ENCODE measurements at places on chromosomes 1 and 21. TPM values are rescaled to one million over a fixed set of nuclear protein-coding genes. Genes with fewer than 3 reads are reported as not detected.

The HUNK gene
- total RNA-seq = not detected

The ALX3 gene
- not detected for total RNA-seq

The SYPL2 gene
- not detected for total RNA-seq

The KRTAP21-2 gene
- not detected for total RNA-seq

GRCh38 chr1:1996207-1996651 is 7.4 kb downstream of the CFAP74 start:
- no peaks in the 10 kb centered on the region for H3K36me3 ChIP-seq
- peaks cover 5% of the 10 kb centered on the region for H3K4me1 ChIP-seq
- DNase-seq = no peak
- no peak overlapping the region for H3K4me3 ChIP-seq
- no peaks in the 10 kb centered on the region for H3K27me3 ChIP-seq

DNA sequence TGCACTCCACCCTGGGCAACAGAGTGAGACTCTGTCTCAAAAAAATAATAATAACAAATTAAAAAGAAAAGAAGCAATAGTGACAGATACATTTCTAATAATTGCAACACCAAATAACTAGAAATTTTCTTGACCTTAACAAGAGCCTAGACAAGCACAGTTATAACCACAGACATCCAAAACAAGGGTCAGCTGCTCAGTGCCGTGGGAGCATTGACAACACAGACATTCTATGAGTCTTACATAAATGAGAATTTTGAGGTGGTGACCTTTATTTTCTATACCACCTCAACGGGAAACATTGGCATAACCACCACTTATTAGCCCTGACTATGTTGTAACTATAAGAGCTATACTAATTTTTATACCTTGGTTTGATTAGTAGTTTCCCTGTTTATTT is 156.1 kb downstream of the NR5A2 start:
- no peak for DNase-seq
- no peaks in the 10 kb centered on the region for H3K36me3 ChIP-seq
- no peaks in the 10 kb centered on the region for H3K4me1 ChIP-seq
- H3K27me3 ChIP-seq = peaks cover 4% of the 10 kb centered on the region
- H3K27ac ChIP-seq = no peak overlapping the region

- H3K27me3 ChIP-seq = peaks cover 46% of the 10 kb centered on the region
- DNase-seq = peak; percentile 34
- H3K27ac ChIP-seq = no peak overlapping the region
- H3K4me1 ChIP-seq = peaks cover 75% of the 10 kb centered on the region
Observed at GRCh38 chr1:155080312-155081228, 1.9 kb downstream of the EFNA3 start.

- H3K4me3 ChIP-seq = no peak overlapping the region
- H3K36me3 ChIP-seq = no peaks in the 10 kb centered on the region
- H3K4me1 ChIP-seq = peaks cover 4% of the 10 kb centered on the region
- no peaks in the 10 kb centered on the region for H3K27me3 ChIP-seq
- H3K27ac ChIP-seq = no peak overlapping the region
Observed at GRCh38 chr1:116178837-116179236, 67.6 kb downstream of the MAB21L3 start.

- H3K27me3 ChIP-seq = no peaks in the 10 kb centered on the region
- no peak overlapping the region for H3K27ac ChIP-seq
- H3K4me3 ChIP-seq = no peak overlapping the region
- no peak for DNase-seq
Observed at GRCh38 chr1:39992234-39992633, 37.3 kb downstream of the MFSD2A start.

DNA sequence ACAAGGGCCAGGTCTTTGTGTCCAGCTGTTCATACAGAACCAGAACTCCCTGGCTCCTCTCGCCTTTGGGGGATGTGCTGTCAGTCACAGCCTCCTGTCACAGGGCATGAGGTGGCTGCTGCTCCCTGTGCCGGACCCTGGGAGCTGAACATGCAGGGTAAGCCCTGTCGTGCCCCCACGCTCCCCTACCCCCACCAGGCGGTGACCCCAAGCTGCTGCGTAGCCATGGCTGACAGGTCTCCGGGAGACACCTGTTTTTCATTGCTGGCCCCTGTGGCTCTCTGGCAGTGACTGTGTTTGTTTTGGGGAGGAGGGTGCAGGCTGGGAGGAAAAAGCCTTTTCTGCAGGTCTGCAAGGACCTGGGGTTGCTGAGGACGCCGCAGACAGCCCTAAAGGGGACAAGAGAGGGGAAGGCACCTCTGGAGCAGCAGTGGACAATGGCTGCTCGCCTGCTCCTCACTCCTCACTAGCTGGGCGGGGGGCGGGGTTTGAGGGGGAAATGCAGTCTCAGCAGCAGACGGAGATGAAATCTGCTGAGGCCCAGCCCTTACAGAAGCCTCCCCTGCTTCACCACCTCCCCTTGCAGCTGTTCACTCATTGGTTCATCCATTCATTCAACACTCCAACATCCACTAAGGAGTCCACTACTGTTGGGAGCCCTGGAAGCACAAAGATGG is 81.4 kb downstream of the TRABD2B start:
- H3K27me3 ChIP-seq = no peaks in the 10 kb centered on the region
- no peaks in the 10 kb centered on the region for H3K4me1 ChIP-seq
- no peak for DNase-seq
- H3K36me3 ChIP-seq = no peaks in the 10 kb centered on the region
- no peak overlapping the region for H3K27ac ChIP-seq
- H3K4me3 ChIP-seq = no peak overlapping the region

- H3K27ac ChIP-seq = no peak overlapping the region
- no peaks in the 10 kb centered on the region for H3K4me1 ChIP-seq
- no peak overlapping the region for H3K4me3 ChIP-seq
Observed at GRCh38 chr21:41210426-41211059, 42.6 kb downstream of the BACE2 start.

GRCh38 chr1:22592051-22592450 is 28.8 kb downstream of the EPHA8 start:
- H3K36me3 ChIP-seq = no peaks in the 10 kb centered on the region
- no peak overlapping the region for H3K27ac ChIP-seq
- no peaks in the 10 kb centered on the region for H3K4me1 ChIP-seq
- H3K4me3 ChIP-seq = no peak overlapping the region
- peaks cover 10% of the 10 kb centered on the region for H3K27me3 ChIP-seq

GRCh38 chr1:99193431-99193830 is 70.9 kb upstream of the PLPPR4 start:
- no peak overlapping the region for H3K4me3 ChIP-seq
- no peaks in the 10 kb centered on the region for H3K27me3 ChIP-seq
- no peak for DNase-seq
- no peaks in the 10 kb centered on the region for H3K36me3 ChIP-seq
- H3K27ac ChIP-seq = no peak overlapping the region

DNA sequence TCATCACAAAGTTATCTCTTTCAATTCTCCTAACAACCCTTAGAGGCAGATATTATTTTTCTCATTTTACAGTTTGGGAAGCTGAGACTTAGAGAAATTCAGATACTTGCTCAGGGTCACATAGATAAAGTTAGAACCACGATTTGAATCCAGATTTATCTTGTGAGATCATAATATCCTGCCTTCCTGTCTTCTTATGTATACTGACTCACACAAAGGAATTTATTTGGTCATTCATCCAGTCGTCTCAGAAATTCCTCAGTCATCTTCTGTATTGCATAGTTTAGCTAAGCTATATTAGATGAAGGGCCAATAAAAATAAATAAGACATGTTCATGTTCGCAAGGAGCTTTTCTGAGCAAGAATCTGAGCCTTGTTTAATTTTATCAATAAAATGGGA is 35.8 kb upstream of the RUNX1 start:
- no peak overlapping the region for H3K27ac ChIP-seq
- H3K4me3 ChIP-seq = no peak overlapping the region
- no peaks in the 10 kb centered on the region for H3K36me3 ChIP-seq
- no peak for DNase-seq
- H3K4me1 ChIP-seq = no peaks in the 10 kb centered on the region

GRCh38 chr1:228835911-228836310 is 100.6 kb downstream of the RHOU start:
- H3K4me3 ChIP-seq = no peak overlapping the region
- H3K27me3 ChIP-seq = no peaks in the 10 kb centered on the region
- no peaks in the 10 kb centered on the region for H3K36me3 ChIP-seq
- no peak overlapping the region for H3K27ac ChIP-seq
- DNase-seq = no peak

GRCh38 chr1:31620631-31621497 is 3.4 kb downstream of the HCRTR1 start:
- H3K27me3 ChIP-seq = peaks cover 34% of the 10 kb centered on the region
- H3K36me3 ChIP-seq = no peaks in the 10 kb centered on the region
- no peak overlapping the region for H3K4me3 ChIP-seq
- no peak overlapping the region for H3K27ac ChIP-seq

GRCh38 chr1:197362871-197363270 is 94.8 kb downstream of the CRB1 start:
- H3K27ac ChIP-seq = no peak overlapping the region
- H3K4me3 ChIP-seq = no peak overlapping the region
- H3K36me3 ChIP-seq = no peaks in the 10 kb centered on the region
- H3K27me3 ChIP-seq = no peaks in the 10 kb centered on the region

DNA sequence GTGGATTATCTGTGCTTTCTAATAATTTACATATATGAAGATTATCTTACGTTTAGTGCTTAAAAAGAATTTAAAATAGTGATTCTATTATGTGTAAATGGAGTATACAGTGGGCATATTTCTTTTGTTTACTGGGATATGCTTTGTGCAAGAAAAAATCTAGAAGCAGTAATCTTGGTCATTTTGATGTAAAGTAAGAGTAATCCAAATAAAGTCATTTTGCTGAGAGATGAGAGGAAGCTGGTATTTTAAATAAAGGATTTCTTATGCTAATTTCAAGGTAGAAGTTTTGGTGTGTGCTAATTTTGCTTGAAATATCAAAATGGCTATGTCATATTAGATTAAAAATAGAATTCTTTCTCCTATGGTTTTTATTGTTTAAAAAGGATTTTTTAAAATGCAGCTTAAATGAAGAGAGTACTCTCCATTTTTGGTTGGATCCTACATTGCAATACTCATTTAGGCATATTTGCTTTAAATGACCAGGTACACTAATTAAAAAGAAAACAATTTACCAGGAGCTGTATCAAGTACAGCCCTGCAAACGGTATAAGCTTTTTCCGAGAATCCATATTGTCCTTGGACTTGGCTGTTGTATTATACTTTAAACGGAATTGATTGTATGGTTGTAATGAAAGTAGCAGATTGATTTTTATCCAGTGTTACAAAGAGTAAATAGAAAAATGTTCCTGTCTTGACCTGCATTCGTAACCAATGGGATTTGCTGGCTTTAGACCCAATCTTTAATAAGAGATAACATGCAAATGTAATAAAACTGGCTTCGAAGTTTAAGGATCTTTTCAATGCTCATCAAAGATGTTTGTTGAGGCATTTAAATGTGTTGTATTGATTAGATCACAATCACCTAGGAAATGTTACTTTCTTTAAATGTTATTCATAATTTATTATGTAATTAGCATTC is 574.7 kb downstream of the USP25 start:
- no peaks in the 10 kb centered on the region for H3K36me3 ChIP-seq
- no peak for DNase-seq
- H3K4me3 ChIP-seq = no peak overlapping the region
- no peaks in the 10 kb centered on the region for H3K4me1 ChIP-seq
- no peaks in the 10 kb centered on the region for H3K27me3 ChIP-seq

DNA sequence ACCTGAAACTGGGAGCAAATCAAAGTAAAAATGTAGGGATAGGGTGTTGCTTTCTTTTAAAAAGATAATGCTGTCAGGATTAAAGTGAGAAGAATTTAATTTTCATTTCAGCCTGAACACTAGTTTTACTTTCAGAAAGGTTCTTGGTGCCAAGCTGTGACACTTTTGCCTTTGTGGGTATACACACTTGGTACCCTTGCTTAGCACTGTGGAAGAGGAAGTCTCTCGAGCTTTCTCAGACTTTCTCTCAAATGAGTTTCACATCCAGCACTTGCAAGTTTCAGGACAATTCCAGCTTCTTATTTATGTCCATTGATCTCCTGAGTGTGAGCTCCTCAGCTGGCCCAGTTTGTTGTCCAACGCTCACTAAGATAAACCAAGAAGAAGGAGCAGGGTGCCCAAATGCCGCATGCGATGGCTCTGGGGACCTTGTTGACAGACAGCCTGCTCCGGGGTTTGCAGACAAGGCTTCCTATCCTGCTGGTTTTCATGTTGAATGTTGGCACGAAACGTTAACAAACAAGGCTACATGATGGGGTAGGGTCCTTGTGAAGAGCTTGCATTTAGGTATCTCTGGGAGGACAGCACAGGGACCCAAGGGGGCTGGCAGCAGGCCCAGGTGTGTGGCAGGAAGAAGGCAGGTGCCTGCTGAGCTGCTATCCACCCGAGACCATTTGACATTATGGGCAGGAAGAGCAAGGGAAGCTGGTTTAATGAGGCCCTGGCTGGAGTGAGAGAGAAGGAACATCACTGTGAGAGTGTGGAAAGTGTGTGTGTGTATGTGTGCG is 79.7 kb downstream of the POFUT2 start:
- H3K4me1 ChIP-seq = peaks cover 7% of the 10 kb centered on the region
- no peak overlapping the region for H3K27ac ChIP-seq
- no peak overlapping the region for H3K4me3 ChIP-seq
- H3K36me3 ChIP-seq = peaks cover 55% of the 10 kb centered on the region
- no peak for DNase-seq
